Heart left ventricle (tissue), 16 donors: ENCODE measurements at places on chromosomes 1 and 21. TPM values are rescaled to one million over a fixed set of nuclear protein-coding genes. Genes with fewer than 3 reads are reported as not detected.

DNA sequence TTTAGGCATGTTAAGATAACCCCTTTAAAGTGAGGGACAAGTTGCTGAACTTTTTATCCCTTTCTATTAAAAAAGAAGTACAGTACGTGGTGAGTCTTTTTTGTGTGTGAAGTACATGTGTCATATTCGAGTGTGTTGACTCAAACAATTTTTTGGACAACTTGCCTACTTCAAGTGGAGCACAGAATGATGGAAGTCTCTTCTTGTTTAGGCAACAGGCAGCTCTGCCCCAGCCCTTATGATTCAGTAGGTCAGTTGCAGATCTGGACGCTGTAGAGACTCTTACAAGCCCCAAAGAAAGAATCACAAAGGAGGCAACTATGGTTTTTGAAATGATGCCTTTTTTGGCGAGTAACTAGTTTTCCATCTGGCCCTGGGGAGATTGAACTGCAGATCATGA lies 14.4 kb upstream of the ZFP69B start:
- H3K27me3 ChIP-seq = no peaks in the 10 kb centered on the region
- no peak overlapping the region for H3K4me3 ChIP-seq
- no peak for DNase-seq
- H3K36me3 ChIP-seq = no peaks in the 10 kb centered on the region

DNA sequence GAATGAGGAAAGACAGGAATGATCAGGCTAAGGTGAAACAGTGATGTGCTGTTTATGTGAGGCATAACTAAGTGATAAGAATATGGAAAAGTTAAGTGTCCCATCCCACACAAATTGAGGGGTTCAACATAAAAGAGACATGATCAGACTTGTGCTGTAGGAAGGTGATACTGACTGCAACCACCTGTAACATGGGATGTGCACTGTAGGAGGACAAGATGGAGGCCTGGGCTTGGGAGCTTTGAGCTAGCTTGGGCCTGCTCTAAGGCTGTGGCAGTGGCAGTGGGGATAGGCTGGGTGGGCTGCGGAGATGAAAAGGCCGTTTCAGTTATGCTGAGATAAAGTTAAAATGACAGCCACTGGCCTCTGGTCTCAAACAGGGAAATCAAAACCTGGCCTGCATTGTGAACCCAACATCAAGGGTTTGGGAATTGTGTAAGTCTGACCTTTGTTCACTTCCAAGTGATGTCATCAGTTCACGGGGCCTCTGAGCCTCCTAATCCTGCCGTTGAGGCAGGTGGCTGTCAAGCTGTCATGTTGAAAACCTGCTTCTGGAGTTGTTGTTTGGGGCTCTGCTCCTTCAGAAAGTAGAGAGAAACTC lies 61.2 kb upstream of the TENT5C start:
- H3K27me3 ChIP-seq = no peaks in the 10 kb centered on the region
- DNase-seq = no peak
- no peaks in the 10 kb centered on the region for H3K36me3 ChIP-seq
- no peak overlapping the region for H3K27ac ChIP-seq
- no peaks in the 10 kb centered on the region for H3K4me1 ChIP-seq
- H3K4me3 ChIP-seq = no peak overlapping the region

DNA sequence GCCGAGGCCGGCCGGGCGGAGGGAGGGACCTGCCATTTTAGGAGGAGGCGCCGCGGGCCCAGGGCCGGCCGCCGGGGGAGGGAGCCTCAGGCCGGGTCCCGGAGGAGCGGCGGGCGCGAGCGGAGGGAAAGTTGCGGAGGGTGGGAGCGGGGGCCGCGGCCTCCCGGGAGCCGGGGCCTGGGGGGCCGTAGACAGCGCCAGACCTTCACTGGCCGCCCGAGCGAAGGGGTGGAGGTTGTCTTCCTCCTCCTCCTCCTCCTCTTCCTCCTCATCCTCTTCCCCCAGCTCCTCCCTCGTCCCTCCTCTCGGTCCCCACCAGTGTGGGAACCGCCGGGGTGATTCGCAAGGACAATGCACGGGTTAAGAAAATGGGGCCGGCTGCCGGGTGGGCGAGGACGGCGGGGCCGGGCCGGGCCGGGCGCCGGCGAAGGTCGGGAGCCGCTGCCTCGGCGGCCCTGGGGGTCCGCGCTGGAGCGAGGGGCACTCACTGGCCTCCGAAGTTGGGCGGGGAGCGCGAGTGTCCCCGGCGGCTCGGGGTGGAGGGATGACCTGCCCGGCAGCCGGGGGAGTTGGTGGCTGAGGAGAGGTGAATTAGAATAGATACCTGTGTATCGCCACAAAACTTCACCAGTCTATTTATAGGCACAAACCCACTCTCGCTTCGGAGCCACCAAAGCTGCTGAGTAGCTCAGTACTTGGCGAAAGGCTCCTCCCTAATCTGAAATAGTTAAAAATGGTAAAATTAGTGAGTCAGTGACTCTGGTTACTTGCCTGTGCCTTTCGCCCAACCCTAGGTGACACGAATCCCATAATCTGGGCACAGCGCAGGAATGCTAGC lies 1.3 kb downstream of the DYRK1A start:
- no peaks in the 10 kb centered on the region for H3K27me3 ChIP-seq
- DNase-seq = peak; percentile 82
- peaks cover 56% of the 10 kb centered on the region for H3K4me1 ChIP-seq
- peak overlapping the region; percentile 87 for H3K4me3 ChIP-seq
- H3K36me3 ChIP-seq = no peaks in the 10 kb centered on the region
- peak overlapping the region; percentile 98 for H3K27ac ChIP-seq

DNA sequence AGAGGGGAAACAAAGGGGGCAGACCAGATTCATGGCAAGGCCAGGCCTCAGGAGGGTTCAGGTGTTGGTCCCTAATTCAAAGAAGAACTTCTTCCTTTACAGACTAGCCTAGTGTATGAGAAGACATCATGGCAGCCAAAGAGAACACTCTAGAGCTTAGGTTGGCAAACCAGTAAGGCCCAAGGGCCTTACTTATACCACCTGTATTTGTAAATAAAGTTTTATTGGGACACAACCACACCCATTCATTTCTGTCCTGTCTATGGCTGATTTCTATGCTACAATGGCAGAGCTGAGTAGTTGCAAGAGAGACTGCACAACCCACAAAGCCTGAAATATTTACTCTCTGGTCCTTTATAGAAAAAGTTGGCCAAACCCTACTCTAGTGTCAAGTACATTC lies 42.3 kb downstream of the SSBP3 start:
- no peak overlapping the region for H3K4me3 ChIP-seq
- H3K4me1 ChIP-seq = peaks cover 5% of the 10 kb centered on the region
- H3K36me3 ChIP-seq = no peaks in the 10 kb centered on the region

GRCh38 chr1:26696654-26697430 lies 1.0 kb downstream of the ARID1A start:
- H3K4me1 ChIP-seq = peaks cover 52% of the 10 kb centered on the region
- H3K4me3 ChIP-seq = peak overlapping the region; percentile 95
- H3K27ac ChIP-seq = peak overlapping the region; percentile 98
- no peaks in the 10 kb centered on the region for H3K36me3 ChIP-seq

- H3K4me1 ChIP-seq = no peaks in the 10 kb centered on the region
- H3K4me3 ChIP-seq = no peak overlapping the region
- no peak overlapping the region for H3K27ac ChIP-seq
- peaks cover 73% of the 10 kb centered on the region for H3K27me3 ChIP-seq
- no peak for DNase-seq
Measured at GRCh38 chr1:1173061-1173792, 453 bp upstream of the TTLL10 start.

DNA sequence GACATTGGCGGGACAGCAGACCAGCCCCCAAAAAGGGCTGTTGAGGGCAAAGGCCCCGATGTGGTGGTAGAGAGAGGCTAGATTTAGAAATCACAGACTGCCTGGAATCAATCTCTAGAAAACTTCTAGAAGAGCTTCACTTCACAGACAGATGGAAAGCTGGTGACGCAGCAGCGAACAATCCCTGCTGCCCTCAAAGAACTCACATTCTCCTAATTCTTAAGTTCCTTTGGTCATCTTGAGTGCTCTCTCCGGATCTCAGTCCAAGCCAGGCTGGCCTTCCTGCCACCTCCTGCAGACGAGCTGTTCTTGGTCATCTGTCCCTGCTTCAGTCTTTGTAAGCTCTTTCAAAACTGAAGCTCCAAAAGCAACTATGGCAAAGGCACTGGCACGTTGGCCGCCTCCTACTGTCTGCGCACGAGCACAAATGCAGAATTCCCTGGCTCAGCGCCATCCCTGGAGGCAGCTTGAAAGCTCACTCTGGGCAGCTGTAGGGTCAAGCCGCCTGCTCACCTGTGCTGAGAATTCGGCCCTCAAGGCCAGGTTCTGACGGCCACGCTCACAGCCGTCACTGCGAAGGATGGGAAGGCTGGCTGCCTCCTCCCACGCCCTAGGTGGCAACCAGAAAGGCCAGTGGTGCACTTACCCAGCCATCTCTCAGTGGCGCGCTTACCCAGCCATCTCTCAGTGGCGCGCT lies 110.6 kb downstream of the NPHP4 start:
- H3K4me1 ChIP-seq = no peaks in the 10 kb centered on the region
- no peak for DNase-seq
- no peak overlapping the region for H3K4me3 ChIP-seq
- H3K27ac ChIP-seq = no peak overlapping the region

DNA sequence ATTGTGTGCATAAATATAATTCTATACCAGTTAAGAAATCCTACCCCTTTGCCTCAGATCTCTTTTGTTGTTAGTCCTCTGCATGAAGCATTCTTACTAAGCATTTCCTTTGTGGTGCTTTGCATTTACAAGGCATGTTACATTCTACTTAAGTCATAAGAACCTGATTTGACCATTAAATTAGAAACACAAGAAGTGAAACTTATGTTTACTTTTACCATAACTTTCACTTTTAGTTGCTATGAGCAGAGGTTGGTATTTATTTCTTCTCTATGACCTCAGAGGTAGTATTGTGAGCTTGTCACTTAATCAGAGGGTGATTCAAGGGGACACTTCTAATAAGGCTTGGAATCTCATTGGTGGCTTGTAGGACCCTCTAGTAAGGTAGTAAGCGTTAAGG lies 9.0 kb downstream of the FAM20B start:
- no peaks in the 10 kb centered on the region for H3K36me3 ChIP-seq
- H3K4me1 ChIP-seq = peaks cover 67% of the 10 kb centered on the region
- H3K27ac ChIP-seq = no peak overlapping the region
- no peak overlapping the region for H3K4me3 ChIP-seq
- DNase-seq = no peak

DNA sequence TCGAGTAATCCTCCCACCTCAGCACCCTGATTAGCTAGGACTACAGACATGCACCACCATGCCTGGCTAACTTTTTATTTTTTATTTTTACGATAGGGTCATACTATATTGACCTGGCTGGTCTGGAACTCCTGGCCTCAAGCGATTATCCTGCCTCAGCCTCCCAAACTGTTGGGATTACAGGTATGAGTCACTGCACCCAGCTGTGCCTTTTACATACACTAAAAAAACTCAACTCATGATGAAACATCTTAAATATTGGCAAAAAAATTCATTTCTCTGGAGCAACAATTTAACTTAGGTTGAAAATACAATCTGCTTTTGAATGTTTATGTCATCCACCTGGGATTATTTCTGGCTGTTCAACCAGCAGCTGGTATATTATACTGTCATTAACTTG lies 598.3 kb upstream of the ZP4 start:
- H3K27me3 ChIP-seq = no peaks in the 10 kb centered on the region
- no peak for DNase-seq
- no peak overlapping the region for H3K27ac ChIP-seq
- no peaks in the 10 kb centered on the region for H3K36me3 ChIP-seq
- no peak overlapping the region for H3K4me3 ChIP-seq

- H3K36me3 ChIP-seq = no peaks in the 10 kb centered on the region
- H3K4me1 ChIP-seq = no peaks in the 10 kb centered on the region
- no peak overlapping the region for H3K27ac ChIP-seq
Measured at GRCh38 chr1:230892018-230892491, 23.7 kb upstream of the C1orf198 start.

DNA sequence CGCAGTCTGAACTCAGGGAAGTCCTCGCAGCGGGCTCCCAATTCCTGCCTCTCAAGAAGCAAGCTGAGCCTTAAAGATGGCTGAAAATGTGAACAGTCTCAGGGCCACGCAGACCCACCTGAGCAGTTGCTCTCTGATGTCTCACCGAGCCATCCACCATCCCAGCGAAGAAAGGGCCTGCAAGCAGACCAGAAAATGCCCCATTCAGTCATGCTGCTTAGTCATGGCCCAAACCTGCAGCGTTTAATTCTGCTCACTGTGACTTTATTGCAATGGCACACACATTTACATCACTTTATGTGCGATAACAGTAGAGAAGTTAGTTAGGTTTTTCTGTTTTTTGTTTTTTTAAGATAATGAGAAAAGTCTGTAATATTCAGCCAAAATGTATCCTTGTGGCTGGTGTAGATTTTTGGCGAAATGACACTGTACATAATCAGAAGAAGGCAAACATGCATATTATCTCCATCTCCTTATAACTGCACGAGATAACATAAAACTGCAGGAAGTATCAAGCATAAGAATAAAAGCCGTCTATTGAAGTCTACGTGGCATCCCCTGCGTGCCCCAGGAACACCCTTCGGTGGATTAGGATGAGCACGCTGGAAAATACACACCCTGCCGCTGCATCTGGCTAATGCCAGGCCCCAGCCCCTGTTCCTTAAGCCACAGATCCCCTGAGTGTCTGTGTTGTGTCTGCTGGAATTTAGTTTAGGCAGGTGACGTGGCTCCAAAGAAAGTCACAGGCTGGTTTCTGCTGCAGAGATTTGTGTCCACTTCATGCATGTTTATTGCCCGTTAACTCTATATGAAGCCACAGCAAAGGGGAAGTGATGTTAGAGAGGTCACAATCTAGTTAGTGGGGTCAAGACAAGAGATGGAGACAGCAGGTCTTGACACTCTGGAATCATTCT lies 119.8 kb upstream of the IRF2BP2 start:
- H3K4me3 ChIP-seq = no peak overlapping the region
- H3K27ac ChIP-seq = no peak overlapping the region
- H3K36me3 ChIP-seq = no peaks in the 10 kb centered on the region
- H3K27me3 ChIP-seq = no peaks in the 10 kb centered on the region
- DNase-seq = no peak
- peaks cover 43% of the 10 kb centered on the region for H3K4me1 ChIP-seq

FAM151A gene
- 0.35 TPM for polyA plus RNA-seq

AKR7A2 gene
- polyA plus RNA-seq = 27.2 TPM

SELENOF gene
- polyA plus RNA-seq = 101 TPM
